Memory B cell (primary cell): ENCODE measurements at places on chromosomes 7 and 10.
A peak's percentile ranks its signal among the peaks of the same experiment; 100 is the strongest.

DNA sequence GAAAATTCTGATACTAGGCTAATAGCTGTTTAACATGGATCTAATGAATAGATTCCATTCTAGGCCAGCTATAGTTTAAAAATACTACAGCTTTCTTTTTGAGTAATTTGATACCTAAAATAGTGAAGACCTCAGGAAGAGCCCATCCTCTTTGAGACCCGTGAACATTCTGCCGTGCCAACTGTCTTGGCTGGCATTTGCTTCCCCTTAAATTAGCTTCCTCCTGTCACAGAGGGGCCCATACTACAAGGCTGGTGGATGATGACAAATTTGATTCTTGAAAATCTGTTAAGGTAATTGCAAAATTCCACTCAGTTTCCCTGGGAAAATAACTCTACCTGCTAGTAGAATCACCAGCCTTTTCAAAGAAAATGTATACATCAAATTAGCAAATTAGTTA lies 385.0 kb downstream of the DPP6 start:
- H3K4me3 ChIP-seq, result no peak overlapping the region
- H3K4me1 ChIP-seq, result no peaks in the 10 kb centered on the region
- no peak overlapping the region for H3K27ac ChIP-seq
- peaks cover 2% of the 10 kb centered on the region for H3K27me3 ChIP-seq

DNA sequence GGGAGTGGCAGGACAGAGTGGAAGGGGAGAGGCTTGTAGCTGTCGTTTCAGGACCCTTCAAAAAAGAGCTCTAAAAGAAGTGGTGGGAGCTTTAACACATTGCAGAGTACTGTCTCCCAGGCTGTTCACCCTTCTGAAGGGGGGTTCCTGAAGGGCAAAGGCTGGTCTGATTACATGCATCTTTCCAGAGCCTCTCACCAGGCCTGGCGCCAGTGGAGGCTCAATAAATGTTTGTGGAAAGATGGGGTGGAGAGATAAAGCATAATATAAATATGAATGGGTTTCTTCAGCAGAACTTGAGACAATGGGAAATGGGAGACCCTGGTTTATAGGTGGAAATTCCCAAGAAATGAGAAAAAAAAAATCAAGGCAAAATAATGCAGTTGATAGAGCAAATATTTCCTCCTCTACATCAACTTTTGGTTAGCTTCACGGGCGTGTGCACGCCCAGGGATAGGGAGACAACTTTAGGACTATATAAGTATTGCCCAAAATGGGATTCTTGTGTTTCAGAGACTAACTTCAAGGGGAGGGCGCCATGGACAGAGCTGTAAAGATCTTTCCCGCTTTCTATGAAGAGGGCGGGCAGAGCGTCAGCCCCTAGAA lies 613 bp upstream of the BUB3 start:
- H3K4me1 ChIP-seq, result peaks cover 37% of the 10 kb centered on the region
- peak overlapping the region; percentile 100 for H3K4me3 ChIP-seq
- H3K27ac ChIP-seq, result peak overlapping the region; percentile 96
- no peak for DNase-seq
- peaks cover 10% of the 10 kb centered on the region for H3K27me3 ChIP-seq

DNA sequence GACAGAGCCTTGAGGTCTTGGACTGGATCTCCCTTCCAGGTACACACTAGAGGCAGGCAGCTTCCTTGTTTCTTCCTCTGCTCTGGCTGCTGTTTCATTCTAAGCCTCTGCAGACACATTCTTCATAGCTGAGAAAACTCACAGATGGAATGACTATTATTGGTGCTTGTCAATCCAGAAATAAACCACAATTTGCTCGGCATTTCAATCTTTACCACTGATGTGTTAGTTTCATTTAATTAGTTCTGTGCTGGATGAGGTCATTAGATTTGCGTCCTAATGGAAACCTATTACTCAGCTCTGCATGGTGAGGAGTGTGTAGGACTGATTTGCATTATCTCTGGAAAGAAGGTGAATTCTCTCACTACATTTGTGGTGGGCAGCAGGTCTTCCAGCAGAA lies 392.5 kb downstream of the NRG3 start:
- H3K4me1 ChIP-seq, result no peaks in the 10 kb centered on the region
- no peak overlapping the region for H3K4me3 ChIP-seq
- no peak for DNase-seq
- no peaks in the 10 kb centered on the region for H3K36me3 ChIP-seq

GRCh38 chr7:29288181-29289091 lies 93.9 kb downstream of the CHN2 start:
- DNase-seq, result no peak
- H3K4me1 ChIP-seq, result peaks cover 26% of the 10 kb centered on the region
- peaks cover 4% of the 10 kb centered on the region for H3K27me3 ChIP-seq
- H3K4me3 ChIP-seq, result peak overlapping the region; percentile 81

DNA sequence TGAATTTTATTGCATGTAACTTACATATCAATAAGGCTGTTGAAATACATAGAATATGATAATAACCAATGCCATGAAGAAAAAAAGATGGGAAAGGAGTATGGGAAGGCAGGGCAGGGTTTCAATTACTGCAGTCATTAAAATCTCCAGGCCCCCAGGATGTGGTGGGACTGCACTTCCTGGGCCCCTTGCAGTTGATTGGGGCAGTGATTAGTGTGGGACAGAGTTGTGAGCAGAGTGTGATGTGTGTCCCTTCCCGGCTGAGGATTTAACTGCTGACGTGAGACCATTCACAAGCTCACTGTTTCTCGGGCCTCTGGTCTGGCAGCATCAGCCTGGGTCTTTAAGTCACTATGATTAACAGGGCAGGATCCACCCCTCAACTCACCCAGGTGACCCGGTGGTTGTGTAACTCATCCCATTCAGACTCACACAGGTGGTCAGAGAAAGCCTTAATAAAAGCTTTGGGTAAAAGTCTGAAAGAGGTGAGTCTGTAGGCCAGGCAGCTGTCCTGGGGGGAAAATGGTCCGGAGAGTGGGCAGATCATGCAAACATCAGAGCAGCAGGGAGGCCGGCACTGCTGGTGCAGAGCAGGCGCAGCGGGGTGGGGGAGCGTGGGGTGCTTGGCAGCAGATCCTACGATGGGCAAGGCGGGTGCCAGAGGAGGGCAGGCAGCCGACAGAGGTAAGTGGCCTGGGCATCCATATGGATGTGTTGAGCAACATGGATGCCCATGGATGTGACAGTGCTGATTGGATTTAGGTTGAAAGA lies 36.3 kb upstream of the WDFY4 start:
- peaks cover 2% of the 10 kb centered on the region for H3K27me3 ChIP-seq
- H3K36me3 ChIP-seq, result no peaks in the 10 kb centered on the region
- H3K4me3 ChIP-seq, result no peak overlapping the region
- H3K27ac ChIP-seq, result no peak overlapping the region
- DNase-seq, result no peak
- H3K4me1 ChIP-seq, result peaks cover 20% of the 10 kb centered on the region
